NK-92 treated with Interleukin-12 subunit alpha and Interleukin-12 subunit beta, amount 100 ng/mL, for 24 hours (cell line): ENCODE measurements at places on chromosomes 4 and X.

DNA sequence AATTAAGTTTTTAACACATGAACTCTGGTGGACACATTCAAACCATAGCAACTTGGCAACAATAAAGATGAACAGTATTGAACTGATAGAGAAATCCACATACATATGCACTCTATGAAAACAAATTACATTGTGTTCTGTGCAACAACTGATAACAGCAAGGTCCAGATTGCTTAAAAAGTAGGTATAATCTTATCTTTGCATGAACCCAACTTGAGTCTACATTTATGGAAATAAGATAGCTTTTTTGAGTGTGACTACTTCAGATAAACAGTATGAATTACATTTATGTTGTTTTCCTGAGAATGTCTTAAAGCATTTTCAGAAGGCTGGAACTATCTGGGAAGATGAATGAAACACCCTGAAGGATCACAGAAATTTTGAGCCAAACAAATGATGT, 212.6 kb upstream of the GK2 start:
- DNase-seq, result no peak

DNA sequence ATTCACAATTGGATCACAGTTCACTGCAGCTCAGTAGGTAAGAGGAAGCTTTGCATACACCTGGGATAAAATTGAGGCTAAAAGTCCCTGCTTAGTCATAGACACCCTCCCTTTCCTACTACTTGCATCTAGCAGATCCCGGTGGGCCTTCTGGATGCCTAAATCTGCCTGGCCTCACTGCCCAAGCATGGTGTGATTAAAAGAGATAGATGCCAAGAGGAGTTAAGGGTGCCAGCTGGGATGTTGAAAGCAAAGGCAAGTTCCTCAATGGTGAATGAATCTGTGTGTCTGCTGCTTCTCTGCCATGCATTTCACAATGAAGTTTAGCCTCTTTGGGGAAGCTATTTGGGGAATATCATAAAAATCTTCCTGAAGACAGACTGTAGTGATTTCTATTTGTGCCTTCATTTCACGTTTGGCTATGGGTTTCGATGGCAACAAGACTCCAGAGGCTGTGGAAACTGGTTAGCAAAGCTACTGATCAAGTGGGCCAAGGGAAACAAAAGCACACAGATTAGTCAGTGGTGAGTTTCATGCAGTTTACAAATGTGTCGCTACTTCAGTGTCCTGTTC, 534.0 kb downstream of the ANKRD50 start:
- DNase-seq, result no peak

GRCh38 chrX:153582896-153583295, 16.0 kb downstream of the CCNQ start:
- no peak for DNase-seq

DNA sequence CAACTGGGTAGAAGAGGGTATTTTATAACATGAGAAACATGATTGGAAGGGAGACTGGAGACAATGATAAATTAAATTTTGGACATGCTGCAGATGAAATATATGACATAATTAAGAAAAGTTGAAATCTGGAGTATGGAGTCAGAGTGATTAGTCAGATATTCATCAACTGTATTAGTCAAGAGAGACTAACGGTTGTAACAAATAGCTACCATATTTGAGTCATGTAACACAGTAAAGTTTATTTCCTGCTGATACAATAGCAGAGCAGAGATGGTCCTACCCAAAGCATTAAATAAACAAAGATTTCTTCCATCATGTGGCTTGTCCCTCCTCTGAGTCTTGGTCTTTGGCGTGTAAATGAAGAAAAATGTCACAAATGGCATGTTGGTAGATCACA, 321.3 kb downstream of the GALNTL6 start:
- DNase-seq, result no peak
